ENCODE measurements at places on chromosomes 7 and 10.

- no peak for DNase-seq
Measured at GRCh38 chr10:126842836-126843235, 62.4 kb upstream of the DOCK1 start.

GRCh38 chr7:82481499-82482097 is 38.0 kb upstream of the CACNA2D1 start:
- no peak for DNase-seq

- no peak for DNase-seq
Measured at GRCh38 chr10:29160150-29160617, 128.7 kb upstream of the LYZL1 start.

DNA sequence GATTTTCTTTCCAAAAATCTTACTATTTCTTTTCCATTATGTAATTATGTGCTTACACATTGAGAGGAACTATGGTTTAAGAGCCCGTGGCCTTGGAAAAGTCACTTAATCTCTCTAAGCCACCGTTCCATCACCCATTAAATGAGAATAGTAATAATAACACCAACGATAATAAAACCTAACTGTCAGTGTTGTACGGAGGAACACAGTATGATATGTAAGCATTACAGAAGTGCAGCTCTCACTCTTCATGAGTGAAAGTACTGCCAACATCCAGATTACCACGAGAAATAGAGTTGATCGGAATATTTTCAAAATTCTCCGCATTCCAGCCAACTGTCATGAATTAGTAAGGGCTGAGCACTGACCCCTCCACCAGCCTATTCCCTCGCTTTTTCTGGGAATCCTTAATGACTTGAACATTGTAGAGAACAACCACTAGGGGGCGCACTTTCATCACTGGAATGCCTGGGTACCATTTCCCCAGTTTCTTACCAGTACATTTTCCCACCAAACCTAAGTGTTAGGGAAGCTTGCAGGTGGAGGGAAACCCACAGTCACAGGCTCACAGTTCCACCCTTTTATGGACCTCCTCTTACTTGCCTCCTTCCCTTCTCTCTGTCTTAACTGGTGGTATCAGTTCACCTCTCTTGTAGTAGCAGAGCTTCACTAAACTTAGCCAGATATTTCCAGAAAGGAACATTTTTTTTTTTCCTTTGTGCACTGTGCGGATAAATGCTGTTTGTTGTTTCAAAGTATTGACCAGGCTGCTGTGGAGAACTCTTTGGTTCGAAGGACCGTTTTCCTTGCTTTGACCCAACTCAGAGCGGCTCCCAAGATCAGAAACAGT is 27.8 kb downstream of the NKX2-3 start:
- peak; percentile 19 for DNase-seq

DNA sequence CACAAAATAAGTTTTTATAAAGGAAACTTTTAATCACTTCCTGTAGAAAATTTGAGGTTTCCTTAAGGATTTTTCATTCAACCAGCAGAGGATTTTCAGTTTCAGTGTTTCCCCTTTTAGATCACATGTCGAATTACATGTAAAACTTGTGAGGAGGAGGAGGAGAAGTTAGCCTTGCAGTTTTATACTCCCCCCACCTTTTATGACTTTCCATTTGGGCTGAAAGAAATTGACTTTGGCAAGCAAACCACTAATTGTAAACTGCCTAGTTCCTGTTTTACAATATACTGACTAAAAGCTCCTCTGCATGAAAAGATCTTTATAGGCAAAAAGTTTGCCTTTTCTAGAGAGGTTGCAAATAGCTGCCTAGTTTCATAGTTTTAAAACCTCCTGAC is 3.0 kb downstream of the BAMBI start:
- no peak for DNase-seq

GRCh38 chr7:159036916-159037605 is 107.6 kb downstream of the VIPR2 start:
- no peak for DNase-seq

GRCh38 chr10:19941206-19941880 is 125.1 kb downstream of the PLXDC2 start:
- DNase-seq: no peak

- DNase-seq: no peak
Measured at GRCh38 chr7:102075126-102075525, 211.5 kb upstream of the SH2B2 start.

DNA sequence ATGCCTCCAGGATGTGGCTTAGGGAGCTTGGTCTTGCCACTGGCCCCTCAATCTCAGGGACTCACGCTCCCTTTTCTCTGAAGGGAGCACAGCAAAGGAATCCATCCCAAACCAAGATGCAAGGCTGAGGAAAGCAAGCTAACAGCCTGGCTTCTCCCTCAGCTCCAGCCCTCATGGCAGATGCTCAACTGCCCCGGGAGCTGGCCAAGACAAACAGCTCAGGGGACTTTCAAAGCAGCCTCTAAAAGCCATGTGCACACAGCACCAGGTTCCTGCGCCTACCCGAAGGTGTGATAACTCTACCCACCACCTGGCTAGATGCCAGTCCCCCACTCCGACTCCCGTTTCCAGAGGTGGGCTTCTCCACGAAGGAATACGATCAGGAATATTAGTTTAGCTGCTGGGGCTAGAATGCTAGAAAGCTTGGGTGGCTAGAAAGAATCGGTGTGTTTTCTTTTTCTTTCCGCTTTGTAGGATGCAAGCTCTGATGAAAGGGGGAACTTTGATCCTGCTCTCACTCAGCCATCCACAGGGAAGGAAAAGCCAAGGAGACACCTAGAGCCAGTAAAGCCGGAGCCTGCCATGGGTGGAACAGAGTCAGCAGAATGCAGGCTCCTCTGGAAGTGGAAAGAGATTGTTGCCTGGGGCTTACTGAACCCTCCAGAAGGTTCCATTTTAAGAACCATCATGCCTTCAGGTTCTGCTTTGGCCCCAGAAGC is 89.0 kb upstream of the FGFR2 start:
- no peak for DNase-seq

DNA sequence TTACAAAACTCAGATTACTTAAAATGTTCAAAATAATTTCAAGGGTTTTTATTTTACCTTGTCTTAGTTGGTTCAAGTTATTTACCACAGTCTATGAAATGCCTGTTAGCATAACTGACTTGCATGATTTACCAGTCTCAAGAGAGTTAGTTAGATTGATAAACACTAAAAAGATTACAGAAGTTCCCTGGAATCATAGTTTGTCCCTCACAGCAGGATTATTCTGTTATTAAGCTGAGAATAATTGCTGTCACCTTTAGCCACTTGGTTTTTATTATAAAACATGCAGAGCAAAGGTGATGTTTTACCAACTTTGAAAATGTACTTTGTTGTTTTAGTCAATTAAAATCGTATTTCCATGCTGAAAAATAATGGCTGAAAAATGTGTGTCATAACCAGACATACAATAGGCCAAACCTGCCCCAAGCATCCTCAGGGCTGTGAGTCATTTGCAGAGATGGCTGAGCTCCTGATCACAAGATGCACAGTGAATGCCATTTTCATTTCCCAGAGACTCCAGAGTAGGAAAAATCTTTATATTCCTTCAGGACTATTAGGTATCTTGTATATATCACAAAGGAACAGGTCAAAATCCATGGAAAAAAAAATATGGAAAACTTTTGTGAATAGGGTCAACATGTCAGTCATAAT is 87.8 kb upstream of the DKK1 start:
- no peak for DNase-seq

DNA sequence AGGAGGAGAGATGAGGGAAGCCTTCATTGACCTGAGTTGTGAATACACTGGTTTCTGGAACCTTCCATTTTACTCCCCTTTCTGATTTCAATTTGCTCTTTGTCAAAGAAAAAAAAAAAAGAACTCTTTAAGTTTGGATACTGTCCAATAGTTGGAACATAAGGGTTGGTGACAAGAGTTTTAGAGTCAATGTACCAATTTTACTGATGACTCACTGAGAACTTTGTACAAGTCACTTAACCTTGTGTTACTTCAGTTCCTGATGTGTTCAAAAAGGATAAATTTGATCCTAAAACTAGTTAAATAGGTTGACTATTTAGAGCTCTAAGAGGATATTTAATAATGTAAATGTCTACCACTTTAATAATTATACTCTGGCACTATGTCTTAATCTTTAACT is 4.1 kb upstream of the CDK14 start:
- no peak for DNase-seq

All from immature natural killer cell (primary cell).